ENCODE measurements at places on chromosomes 1 and 21.

DNA sequence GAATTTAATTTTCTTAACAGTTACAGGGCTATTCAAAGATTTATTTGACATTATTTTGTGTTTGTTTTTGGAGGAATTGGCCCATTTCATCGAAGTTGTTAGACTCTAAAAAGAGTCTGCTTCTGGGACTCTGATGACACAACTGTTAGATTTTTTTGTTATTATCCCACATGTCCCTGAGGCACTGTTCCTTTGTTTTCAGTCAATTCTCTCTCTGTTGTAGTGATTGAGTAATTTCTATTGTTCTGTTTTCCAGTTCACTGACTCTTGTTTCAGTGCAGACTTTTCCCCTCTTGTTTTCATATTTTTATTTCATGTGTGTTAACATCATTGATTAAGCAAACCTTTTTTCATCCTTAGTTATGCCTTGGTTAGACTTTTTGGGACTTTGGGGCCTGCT lies 325.0 kb downstream of the ZNF326 start:
- no peak for DNase-seq

DNA sequence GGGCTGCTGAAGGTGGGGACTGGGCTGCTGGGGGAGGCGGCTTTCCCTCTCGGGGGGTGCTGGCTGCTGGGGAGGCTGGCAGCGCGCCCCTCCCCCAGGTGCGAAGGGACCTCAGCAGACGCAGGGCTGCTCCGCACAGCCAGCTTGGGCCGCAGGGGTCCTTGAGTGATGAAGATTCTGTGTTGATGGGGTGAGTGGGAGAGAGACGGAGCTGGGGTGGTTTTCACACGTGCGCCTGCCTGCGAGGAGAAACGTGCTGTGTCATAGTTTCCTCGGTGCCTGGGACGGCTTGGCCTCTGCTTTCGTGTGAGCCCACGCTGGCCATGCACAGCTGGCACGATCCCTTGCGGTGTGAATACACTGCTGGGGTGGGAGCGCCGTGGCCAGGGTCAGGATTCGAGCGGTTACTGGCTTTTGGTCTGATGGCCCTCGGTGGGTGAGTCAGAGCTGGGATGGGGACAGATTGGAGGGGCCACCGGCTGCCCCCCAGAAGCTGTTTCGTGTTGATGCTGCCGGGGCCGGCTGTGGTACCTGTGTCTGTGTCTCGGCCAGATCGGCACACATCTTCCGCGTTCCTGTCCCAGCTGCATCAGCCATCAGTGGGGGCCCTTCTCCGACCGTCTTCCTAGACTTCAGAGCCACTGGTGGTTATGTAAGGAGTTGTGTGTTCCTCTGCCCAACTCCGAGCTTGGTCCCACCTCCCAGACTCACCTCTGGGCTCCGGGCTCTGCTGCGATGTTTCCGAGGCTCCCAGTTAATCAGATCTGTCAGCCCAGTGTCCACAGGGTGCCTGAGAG lies 24.9 kb downstream of the PRKCZ start:
- DNase-seq, result no peak

DNA sequence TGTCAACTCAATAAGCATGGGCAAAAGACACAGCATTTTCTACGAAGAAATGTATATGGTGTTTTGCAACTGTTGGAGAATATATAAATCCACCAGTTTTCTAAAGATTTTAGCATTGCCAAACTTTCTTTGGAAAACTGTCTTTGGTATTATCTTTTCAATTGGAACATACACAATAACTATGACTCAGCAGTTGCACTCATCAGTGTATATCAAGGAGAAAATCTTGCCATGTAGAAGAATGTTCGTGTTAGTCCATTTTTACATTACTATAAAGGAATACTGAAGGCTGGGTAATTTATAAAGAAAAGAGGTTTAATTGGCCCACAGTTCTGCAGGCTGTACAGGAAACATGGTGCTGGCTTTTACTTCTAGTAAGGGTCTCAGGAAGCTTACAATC lies 41.1 kb downstream of the PRKAA2 start:
- DNase-seq, result no peak

DNA sequence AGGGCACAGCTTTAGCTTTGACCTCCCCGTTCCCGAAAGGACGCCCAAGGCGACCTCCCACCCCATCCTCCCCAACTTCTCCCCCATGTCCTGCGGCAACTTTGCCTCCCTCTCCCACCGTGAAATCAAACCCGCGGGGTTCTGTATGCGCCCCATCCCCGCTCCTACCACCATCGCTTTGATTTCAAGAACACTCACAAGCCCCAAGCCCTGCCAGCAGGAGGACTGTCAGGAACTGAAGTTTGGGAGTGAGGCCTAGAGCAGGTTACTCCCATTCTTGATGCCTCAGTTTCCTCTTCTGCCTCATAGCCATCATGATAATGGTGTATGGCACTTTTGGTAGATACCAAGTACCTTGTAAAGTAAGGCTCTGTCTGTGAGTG lies 2.3 kb downstream of the PTPRU start:
- DNase-seq, result no peak
